ENCODE measurements at places on chromosomes 1 and 21. TPM values are rescaled to one million over a fixed set of nuclear protein-coding genes. Genes with fewer than 3 reads are reported as not detected.

The S100A11 gene
- 641 TPM for total RNA-seq

The ERO1B gene
- total RNA-seq, result 3.6 TPM

The SPOCD1 gene
- 15.3 TPM for total RNA-seq

The TMPRSS15 gene
- not detected for total RNA-seq

The C1orf116 gene
- total RNA-seq, result 0.40 TPM

The GJC2 gene
- 4.6 TPM for total RNA-seq

The ZNF593OS gene
- total RNA-seq, result not detected

The OR2L2 gene
- total RNA-seq, result not detected

The SLAMF6 gene
- not detected for total RNA-seq

The CBR3 gene
- 19.4 TPM for total RNA-seq

The PDPN gene
- total RNA-seq, result 15.3 TPM

The MX2 gene
- total RNA-seq, result 0.80 TPM

The KRTAP19-3 gene
- not detected for total RNA-seq

The PCAT6 gene
- 0.65 TPM for total RNA-seq

The NGF gene
- 1.2 TPM for total RNA-seq

The NR1I3 gene
- not detected for total RNA-seq

The ZC3H12A gene
- total RNA-seq, result 15.0 TPM

The SPATA17 gene
- total RNA-seq, result 1.0 TPM

The CATSPERE gene
- 0.13 TPM for total RNA-seq

The SASS6 gene
- total RNA-seq, result 3.0 TPM

The LRRN2 gene
- not detected for total RNA-seq

The LSS gene
- total RNA-seq, result 103 TPM

The S100A14 gene
- total RNA-seq, result 1.4 TPM

The KCNT2 gene
- 4.8 TPM for total RNA-seq

The LMX1A gene
- not detected for total RNA-seq

The KRTAP21-2 gene
- not detected for total RNA-seq

The LCE3E gene
- not detected for total RNA-seq

The TMEM63A gene
- total RNA-seq, result 25.4 TPM

The NBPF20 gene
- total RNA-seq, result 1.0 TPM

The FAM151A gene
- total RNA-seq, result not detected

The RPS27 gene
- 3,794 TPM for total RNA-seq

The RIPPLY3 gene
- not detected for total RNA-seq

The PGBD5 gene
- total RNA-seq, result 1.3 TPM

The TMOD4 gene
- not detected for total RNA-seq

The ACTL8 gene
- total RNA-seq, result 0.08 TPM

The CD53 gene
- not detected for total RNA-seq

The LEFTY1 gene
- not detected for total RNA-seq

The UROD gene
- total RNA-seq, result 92.5 TPM

The TARBP1 gene
- total RNA-seq, result 7.5 TPM

The AKR7A2 gene
- 129 TPM for total RNA-seq

The RAD54L gene
- 2.9 TPM for total RNA-seq

The ENTREP3 gene
- total RNA-seq, result 15.5 TPM

The SH2D2A gene
- 2.1 TPM for total RNA-seq

The REN gene
- not detected for total RNA-seq

The KIAA1614 gene
- total RNA-seq, result 5.2 TPM

The FHL3 gene
- total RNA-seq, result 105 TPM

The CRYBG2 gene
- total RNA-seq, result 0.26 TPM

The SYCP1 gene
- total RNA-seq, result not detected

The LRRC71 gene
- not detected for total RNA-seq

The NMNAT2 gene
- under 0.01 TPM for total RNA-seq

The CD1E gene
- total RNA-seq, result not detected

The MTR gene
- 11.1 TPM for total RNA-seq

The DPT gene
- total RNA-seq, result 0.24 TPM

The KRTAP21-1 gene
- not detected for total RNA-seq

The FCAMR gene
- not detected for total RNA-seq

The CYP4A22 gene
- total RNA-seq, result not detected

The HSD3B1 gene
- total RNA-seq, result 0.39 TPM

Data from epithelial cell of alveolus of lung (primary cell).